Mesothelial cell of epicardium (in vitro differentiated cells): ENCODE measurements at places on chromosomes 12 and 14.

- no peak for DNase-seq
Measured at GRCh38 chr14:53915364-53916014, 41.1 kb downstream of the BMP4 start.

- DNase-seq = no peak
Measured at GRCh38 chr12:15393037-15393436, 70.7 kb downstream of the PTPRO start.

- DNase-seq = no peak
Measured at GRCh38 chr14:106843951-106844483, 1317.6 kb downstream of the TMEM121 start.

DNA sequence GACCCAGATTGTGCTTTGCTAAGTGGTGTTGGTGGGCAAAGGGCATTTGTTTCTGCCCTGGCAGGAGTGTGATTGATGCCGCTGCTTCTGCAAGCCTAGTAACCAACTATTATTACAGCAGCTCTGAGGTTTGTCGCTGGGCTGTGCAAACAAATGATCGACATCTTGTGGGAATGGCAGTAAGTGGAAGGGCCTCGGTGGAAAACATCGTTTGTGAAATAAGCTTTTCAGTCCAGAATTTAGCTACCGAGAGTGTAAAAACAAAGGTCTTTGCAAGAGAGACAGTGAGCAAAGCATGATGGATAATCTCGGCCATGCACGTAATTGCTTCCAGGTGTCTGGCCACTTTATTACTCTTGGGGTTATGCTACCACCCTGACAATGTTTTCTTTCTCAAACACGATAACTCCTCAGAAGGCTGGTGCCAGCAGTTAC, 397.7 kb upstream of the PRICKLE1 start:
- DNase-seq = no peak

DNA sequence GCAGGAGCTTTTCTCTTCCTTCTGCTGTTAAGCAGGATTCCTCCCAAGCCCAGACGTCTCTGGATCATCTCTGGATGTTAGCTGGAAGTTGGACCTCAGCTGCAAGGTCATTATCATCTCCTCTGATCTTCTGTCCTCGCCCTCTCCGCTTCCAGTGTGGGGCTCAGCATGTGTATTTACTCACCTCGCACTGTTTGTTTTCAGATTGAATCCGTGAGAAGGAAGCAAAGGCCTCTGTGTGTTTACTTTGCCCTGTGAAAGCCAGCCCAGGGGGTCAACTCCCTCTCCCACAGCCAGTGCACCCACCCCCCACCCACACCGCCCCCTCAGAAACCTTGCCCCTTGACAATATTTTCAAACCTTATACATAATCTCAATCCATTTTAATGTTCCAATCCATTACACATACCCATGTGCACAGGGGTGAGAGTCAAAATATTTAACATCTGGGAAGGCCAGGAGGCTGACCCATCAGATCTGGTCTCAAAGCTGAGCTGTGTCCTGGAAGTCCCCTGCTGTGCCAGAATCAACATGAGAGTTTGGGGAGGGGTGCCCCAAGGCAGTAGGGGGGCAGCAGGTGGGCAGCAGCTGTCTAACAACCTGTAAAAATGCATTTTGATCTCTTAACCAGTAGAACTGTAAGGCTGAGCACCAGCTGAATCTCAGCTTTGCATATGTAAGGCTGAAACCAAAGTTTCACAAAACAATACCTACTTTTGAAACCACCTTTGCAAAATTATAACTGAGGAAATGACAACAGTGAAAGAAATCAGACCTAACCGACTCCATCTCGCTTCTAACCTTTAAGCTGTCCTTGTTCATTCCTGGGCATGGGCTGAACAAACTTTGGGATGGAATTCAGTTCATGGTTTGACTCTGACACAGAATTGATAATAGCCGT, 157.9 kb downstream of the ZNF664 start:
- no peak for DNase-seq

DNA sequence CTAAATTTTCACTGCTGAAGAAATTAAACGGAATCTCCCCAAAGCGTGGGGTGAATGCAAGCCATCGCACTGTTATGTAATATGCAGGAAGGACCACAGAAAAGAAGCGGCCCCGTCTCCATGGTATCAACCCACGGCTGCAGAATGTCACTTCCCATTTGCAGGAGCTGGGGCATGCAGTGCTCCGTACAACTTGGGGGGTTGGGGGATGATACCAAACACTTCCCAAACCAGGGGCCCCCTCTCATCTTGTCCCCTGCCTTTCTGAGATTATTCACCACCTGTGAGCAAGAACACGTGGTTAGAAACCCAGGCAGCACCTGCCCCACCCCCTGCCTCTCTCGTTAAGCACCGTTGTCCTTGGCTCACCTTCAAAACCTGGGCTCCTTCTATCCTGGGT, 505.1 kb upstream of the TMEM132C start:
- no peak for DNase-seq

GRCh38 chr14:53857625-53858344, 98.8 kb downstream of the BMP4 start:
- DNase-seq = no peak

DNA sequence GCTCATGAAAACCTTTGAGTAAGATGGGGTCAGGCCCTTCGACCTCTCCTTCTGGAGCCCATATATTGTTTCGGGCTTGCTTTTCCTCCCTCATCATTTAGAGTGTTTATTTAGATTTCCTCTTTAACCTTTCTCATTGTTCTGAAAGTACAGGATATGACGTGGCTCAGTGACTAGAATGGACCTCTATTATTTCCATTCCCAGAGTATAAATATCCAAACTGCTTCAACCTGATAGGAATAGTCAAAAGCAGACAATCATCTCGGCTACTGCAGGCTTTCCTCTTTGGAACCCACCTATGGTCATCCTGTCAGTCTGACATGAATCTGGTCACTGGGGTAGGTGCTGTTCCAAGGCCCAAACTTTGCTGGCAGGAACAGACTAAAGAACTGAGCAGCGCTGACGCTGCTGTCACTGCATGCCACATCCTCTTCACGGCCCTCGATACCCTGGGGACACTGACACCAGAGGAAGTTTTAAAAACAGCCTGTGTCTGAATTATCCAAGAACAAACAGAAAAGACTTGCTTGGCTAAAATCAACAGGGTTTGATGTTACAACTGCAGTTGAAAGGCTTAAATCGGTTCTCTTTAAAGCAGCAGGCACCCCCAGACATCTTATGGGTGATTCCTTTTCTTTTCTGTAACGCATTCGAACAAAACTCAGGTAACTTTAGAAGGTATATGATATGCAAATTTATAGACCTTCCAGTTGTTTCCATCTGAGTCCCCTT, 5.0 kb upstream of the DDX47 start:
- DNase-seq = no peak

DNA sequence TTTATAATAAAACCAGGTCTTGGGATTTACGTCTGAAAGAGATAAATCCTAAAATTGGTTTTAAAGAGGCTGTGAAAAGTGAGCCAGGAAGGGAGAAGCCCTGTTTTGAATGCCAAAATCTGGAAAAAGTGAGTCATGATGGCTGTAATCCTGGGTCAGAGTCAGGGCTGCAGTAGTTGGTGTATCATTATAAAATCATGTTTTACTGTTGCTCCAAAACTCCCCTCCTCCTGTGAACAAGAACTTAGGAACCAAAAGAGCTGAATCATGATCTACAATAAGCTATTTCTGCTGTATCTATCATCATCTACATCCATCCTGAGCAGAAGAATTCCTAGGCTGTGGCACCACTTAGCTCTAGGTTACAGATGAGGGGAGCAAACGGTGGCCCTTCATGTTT, 79.3 kb downstream of the LMO3 start:
- no peak for DNase-seq

- DNase-seq = no peak
Measured at GRCh38 chr12:132030367-132031038, 80.8 kb downstream of the EP400 start.

GRCh38 chr12:106629797-106630659, 47.2 kb downstream of the RFX4 start:
- no peak for DNase-seq

GRCh38 chr14:103891667-103892215, 36.5 kb upstream of the TDRD9 start:
- DNase-seq = no peak

GRCh38 chr12:4860741-4861140, 49.0 kb upstream of the KCNA1 start:
- no peak for DNase-seq

DNA sequence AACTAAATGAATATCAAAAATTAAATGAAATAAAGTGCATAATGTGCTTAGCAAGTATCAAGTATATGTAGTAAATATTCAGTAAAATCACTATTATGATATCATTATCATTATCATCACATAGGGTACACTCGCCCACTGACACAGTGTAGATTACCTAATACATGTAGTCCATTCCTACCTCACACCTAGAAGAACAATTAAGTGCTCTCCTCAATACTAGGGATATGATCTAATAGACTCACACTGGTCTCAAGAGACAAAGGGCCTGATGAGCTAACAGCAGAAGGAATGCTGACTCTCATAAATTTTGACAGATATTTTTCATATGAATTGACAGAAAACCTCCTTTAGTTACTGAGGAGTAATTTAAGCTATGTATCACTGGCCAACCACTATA, 29.1 kb downstream of the FSCB start:
- DNase-seq = no peak

- no peak for DNase-seq
Measured at GRCh38 chr12:111034886-111035577, 114.7 kb upstream of the MYL2 start.

- no peak for DNase-seq
Measured at GRCh38 chr12:117162633-117163032, 27.6 kb downstream of the FBXO21 start.

GRCh38 chr12:53505555-53506449, 1.5 kb downstream of the NPFF start:
- DNase-seq = no peak

- no peak for DNase-seq
Measured at GRCh38 chr12:68454892-68455291, 122.7 kb upstream of the MDM1 start.

GRCh38 chr14:38389681-38390080, 133.8 kb upstream of the CLEC14A start:
- DNase-seq = no peak

DNA sequence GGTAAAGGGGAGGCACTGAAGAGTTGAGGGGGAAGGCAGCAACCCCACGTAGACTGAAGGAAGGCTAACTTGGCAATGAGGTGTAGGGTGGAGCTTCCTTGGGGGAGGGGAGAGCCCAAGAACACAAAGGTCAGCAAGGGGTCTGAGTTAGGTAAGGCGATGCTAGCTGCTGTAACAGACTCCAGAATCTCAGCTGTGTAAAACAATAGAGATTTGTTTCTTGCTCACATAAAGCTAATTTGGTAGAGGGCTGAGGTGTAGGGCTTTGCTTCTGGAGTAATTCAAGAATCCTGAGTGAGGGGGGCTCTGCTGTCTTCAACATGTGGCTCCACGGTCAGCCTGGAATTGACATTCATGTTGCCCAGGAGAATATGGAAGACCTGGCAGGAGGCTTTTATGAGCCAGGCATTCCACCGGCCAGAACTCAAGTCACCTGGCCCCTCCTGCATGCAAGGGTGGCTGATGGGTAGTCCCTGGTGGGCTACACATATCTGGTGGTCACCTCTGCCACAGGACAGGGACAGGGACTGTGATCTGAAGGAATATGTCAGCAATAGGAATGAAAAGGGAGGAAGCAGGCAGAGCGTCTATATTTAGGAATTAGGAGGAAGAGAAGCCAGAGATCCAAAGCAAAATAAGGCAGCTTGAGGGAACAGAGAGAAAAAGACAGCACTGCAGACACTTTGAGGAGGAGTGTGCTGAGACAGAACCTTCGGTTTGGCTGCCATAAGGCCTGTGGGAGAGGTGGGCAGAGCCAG, 153.7 kb downstream of the ZFP36L1 start:
- DNase-seq = no peak

- DNase-seq = no peak
Measured at GRCh38 chr12:52241205-52241842, 8.3 kb downstream of the KRT7 start.

DNA sequence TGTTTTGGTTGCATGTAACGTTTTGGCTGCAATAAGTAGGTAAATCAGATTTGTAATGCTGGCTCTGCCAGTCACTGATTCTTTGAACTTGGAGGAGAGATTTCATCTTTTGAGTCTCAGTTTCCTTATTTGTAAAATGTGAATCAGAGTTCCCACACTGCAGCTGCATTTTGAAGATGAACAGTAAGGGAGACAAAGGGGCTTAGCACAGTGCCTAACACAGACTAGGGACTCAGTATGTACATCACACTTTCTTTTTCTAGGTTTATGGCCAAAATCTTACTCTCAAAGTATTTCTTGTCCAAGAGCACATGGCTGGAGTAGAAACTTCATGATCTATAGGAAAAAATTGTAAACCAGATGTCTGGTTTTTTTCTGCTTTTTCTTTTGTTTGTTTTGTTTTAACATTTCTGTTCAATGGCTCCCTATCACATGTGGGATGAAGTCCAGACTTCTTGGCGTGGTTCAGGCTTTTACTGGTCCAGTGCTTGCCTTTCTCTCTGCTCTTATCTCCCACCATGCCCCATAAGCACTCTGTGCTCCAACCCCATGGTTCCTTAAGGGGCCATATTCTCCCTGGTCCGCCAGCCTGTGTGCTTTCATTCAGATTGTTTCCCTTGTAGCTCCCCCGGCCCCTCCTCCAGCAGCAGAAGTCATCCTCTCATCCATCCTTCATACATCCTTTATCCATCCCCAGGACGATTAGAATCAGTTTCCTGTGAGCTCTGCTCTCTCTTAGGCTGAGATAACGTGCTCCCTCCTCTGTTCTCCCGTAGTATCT, 58.0 kb downstream of the SYNE2 start:
- no peak for DNase-seq

- no peak for DNase-seq
Measured at GRCh38 chr12:11959117-11959823, 111.5 kb upstream of the BCL2L14 start.

DNA sequence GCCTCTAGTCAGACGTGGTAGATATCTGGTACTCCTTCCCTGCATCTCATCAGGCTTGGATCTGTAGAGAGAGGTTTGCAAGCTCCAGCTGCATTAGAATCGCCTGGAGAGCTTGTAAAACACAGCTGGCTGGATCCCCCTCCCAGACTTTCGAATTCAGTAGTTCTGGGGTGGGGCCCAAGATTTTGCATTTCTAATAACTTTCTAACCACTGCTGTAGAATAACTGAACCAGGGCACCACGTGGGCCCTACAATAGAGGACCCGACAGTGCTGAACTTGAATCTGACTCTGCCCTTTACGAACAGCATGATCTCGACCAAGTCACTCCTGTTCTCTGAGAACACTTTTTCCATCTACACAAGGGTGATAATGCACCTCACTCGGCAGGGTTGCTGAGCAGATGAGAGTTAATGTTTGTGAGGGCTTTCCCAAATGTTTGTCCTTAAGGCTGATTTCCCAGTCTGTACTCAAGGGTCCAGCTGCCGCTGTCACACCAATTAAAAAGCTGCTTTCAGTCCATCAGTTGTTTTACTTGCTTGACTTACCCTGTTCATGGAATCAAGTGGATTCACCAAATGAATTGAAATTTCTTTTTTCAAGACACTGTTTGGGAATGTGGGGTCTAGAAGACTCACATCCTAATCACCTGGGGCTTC, 86.6 kb upstream of the SLC24A4 start:
- DNase-seq = no peak

- DNase-seq = no peak
Measured at GRCh38 chr12:39443929-39444209, 949 bp upstream of the KIF21A start.
